Ovary (tissue), 10 donors: ENCODE measurements at places on chromosomes 11 and 22. TPM values are rescaled to one million over a fixed set of nuclear protein-coding genes. Genes with fewer than 3 reads are reported as not detected.

CARD16 gene
- 27.1 TPM for polyA plus RNA-seq

MFRP gene
- not detected for polyA plus RNA-seq

SPON1 gene
- polyA plus RNA-seq: 18.5 TPM

MMP13 gene
- not detected for polyA plus RNA-seq

GAL gene
- 0.19 TPM for polyA plus RNA-seq

KCNK7 gene
- 1.5 TPM for polyA plus RNA-seq

OVOL1 gene
- polyA plus RNA-seq: not detected
